Cardiac muscle cell (in vitro differentiated cells and primary cell): ENCODE measurements at places on chromosomes 2 and 18.

DNA sequence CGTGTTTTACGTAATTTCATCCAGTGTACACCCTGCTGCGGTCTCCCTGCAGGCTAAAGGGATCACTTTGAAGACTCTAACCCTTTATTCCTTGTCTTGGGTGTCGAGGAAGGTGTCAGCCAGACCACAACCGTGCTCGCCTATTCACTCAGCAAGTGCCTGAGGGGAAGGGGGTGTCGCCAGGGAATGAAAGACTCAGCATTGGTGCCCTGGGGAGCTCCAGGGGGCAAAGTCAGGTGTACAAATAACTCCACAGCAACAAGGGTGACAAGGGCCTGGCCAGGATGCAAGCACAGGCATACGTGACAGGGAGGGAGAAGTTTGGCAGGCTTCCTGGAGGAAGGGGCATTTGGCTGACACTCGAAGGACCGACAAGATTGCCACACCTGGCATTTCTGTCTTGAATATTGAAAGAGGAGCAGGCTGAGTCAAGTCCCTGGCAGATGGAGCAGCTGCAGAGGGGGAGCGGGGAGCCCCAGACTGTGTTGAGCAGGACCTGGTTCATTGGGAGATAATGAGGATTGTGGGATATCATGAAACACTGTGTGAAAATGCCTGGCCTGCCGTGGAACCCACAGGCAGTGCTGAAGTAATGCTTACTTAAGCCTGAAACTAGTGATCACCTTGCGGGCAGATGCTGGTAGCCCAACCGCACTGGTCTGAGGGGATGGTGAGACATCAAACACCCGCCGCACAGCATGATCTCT lies 93.9 kb downstream of the RHOB start:
- no peak for DNase-seq

- no peak for DNase-seq
Observed at GRCh38 chr2:222715742-222716141, 44.3 kb downstream of the MOGAT1 start.

DNA sequence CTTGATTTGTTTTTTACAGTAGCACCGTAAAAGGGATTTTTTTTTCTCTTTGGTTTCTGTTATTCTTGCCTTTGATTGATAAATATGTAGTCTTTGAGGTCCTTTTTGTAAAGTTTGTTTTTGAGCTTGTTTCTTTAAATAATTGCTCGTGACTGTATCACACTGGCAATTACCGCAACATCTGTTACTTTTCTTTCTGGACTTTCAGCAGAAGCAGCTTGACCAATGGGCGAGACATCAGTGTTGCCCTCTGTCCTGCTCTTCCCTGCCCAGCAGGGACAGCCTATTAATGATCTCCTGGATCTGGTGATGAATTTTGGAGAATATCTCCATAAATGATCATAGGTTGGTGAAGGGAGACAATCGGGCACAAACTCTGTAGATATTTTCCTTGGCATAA lies 74.9 kb downstream of the TDRD15 start:
- no peak for DNase-seq

DNA sequence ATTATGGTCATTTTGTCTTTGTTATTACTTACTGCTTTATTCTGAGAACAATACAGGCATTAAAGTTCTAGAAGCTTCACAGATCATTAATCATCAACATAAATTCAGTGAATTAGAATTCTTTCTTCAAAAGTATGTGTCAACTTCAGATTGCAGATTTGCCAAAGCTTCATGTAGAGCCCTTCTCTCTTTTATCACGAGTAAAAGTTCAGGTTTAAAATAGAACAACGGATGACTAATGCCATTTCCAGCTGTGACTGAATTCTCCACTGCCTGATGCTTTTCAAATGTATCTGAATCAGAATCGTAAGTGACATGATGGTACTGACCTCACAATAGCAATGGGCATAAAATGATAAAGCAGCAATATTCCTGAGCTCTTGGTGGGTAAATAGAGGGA lies 116.0 kb downstream of the ABCA12 start:
- peak; percentile 5 for DNase-seq

DNA sequence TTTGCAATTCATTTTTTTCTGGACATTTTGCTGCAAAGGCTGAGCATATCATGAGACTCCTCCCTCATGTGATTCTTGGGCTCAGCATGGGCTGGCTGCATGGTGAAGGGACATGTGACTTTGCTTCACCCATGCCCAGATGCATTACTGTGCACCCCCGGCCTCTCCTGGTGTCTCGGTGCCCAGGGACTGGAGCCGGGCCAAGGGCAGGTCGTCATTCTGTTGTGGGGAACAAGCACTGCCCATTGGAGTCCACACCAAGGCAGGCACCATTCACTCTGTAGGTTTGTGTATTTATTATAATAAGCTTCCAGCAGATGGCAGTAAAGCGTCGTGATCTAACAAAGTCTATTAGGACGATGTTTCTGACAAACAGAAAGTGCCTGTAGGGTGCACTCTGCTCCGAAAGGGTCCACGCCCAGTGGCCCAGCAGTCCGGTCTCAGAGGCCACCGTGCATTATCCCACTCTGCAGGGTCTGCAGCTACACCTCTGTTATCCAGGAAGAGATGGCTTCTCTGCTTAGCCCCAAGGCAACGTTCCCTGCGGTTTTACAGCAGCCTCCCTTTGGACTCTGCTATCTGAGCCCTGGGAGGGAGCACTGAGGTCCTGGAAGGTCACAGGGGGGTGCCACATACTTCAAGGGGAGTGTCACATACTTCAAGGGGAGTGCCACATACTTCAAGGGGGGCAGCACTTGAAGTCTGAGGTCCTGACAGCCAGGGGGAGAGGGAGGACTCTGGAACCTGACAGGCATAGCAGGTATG lies 219.6 kb downstream of the TSN start:
- peak; percentile 90 for DNase-seq

GRCh38 chr2:236523249-236523648 lies 46.4 kb upstream of the ACKR3 start:
- DNase-seq = no peak

DNA sequence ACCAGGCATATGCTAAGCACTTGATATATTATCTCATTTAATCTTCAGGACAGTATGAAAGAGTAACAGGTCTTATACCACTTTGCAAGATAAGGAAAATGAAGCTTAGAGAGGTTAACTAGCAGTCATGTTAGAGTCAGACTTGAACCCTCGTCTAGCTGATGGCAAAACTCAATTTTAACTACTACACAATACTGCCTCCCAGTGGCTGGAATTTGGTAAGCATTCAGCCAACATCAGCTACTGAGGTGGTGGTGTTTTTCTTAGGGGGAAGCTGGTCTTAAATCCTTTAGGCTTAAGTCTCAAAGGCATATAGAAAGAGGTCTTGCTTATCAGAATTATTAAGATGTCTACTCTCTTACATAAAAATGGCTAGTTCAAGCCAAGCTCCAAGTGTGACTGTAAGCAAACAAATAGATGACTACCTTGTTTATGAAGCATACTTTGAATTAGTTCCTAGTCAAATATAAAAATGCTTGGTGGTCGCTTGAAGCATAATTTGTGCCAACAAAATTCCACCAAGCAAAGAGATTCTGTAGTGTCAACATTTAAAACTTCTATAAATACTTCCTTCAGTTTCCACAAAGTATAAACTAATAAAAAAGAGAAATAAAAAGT lies 325.4 kb upstream of the FIGN start:
- peak; percentile 60 for DNase-seq

DNA sequence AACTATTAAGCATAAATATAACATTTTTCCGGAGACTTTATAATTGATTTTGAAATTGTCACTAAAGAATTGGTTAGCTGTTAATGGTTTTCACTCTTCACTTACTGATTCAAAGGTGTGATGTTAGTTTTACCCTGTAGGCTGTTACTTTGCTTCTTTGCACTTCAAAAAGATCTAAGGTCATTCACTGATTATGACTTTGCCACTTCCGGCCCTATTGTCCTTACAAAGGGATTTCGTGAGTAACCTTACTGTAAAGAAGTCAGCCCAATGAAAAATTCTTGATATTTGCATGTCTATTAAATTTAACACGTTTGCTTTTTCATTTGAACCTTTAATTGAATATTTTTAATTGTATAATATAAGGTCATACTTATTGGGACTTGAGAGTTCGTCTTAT lies 61.4 kb downstream of the GREB1L start:
- no peak for DNase-seq

DNA sequence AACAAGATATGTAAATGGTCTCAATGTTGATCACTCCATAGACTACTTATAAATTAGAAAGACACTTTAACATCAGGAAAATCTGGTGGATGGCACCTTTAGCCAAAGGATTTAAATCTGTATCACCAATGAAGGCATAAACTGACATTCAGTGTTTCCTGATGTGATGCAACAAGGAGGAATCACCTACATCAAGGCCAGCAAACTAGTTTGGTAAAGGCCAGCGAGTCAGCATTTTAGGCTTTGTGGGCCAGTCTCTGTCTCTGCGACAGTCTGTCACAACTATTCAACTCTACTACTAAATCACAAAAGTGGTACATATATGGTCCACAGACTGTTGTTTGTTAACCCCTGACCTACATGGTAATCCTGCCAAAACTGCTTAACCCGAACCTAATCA lies 33.3 kb downstream of the C2orf76 start:
- DNase-seq = no peak

- DNase-seq = no peak
Observed at GRCh38 chr2:32011485-32011960, 715 bp upstream of the MEMO1 start.

DNA sequence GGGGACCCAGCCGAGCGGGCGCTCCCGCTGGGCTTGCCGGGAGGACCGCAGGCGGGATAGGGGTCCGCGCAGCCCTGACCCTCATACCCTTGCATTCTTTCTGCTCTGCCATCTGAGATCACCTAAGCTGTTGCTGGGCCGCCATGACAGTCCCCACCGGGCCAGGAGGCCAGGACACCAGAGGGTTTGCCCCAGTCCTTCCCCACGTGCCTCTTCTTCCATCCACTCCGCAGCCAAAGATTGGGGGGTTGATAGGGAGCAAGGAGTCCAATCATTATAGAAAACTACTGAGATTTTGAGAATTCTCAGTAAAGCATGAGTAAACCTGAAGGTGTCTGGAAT lies 453 bp upstream of the GRB14 start:
- DNase-seq = no peak

GRCh38 chr2:69720404-69720803 lies 21.5 kb upstream of the ANXA4 start:
- no peak for DNase-seq

GRCh38 chr18:62458346-62458745 lies 64.5 kb upstream of the ZCCHC2 start:
- DNase-seq = no peak

GRCh38 chr2:238954841-238955591 lies 107.1 kb downstream of the TWIST2 start:
- DNase-seq = no peak

- DNase-seq = peak; percentile 18
Observed at GRCh38 chr2:58204195-58204959, 36.7 kb downstream of the FANCL start.

- DNase-seq = no peak
Observed at GRCh38 chr18:67788310-67789164, 272.0 kb upstream of the DSEL start.

GRCh38 chr2:42029171-42029570 lies 18.6 kb upstream of the PKDCC start:
- DNase-seq = no peak

- DNase-seq = no peak
Observed at GRCh38 chr18:68104036-68104435, 587.5 kb upstream of the DSEL start.

DNA sequence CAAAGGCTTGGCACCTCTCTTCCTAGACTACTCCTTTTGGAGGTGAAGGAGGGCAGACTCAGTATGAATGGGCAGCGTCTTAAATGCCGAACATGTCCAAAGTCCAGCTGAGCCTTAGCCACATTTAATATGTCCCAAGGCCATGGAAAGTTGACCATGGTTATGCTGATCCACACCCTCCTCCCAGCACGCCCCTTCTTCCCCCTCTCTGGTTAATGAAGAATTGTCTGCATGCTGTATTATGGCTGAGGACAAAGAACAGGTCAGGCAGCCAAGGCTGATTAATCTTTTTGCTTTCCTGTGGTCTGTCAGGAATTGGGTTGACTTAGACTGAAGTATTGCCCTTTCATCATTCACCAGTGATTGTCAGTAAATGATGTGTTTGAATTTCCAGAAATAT lies 5.8 kb upstream of the MYOM1 start:
- DNase-seq = no peak

- no peak for DNase-seq
Observed at GRCh38 chr2:127622561-127623387, 23.2 kb upstream of the GPR17 start.

DNA sequence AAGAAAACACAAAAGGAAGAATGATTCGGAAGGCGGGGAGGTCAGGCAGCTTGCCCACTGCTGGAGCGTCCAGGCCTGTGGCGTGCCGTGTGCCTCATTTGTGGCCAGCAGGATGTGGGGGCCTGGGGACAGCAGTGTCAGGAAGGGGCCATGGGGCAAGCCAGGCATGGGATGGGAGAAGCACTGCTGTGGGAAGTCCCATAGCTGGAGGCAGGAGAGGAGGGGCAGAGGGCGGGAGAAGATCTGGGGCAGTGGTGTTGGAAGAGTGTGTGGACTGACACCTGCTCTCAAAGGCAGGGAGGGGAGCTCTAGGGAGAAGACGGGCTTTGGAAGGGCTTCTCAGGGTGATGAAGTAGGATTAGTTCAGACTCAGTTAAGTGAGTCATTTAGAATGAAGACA lies 133.7 kb downstream of the ACOXL start:
- no peak for DNase-seq

GRCh38 chr2:24763843-24764242 lies 29.3 kb downstream of the PTRHD1 start:
- no peak for DNase-seq
